ENCODE measurements at places on chromosomes 2 and 18.

GRCh38 chr18:48106976-48107781 is 176.7 kb upstream of the SMAD2 start:
- DNase-seq: no peak

DNA sequence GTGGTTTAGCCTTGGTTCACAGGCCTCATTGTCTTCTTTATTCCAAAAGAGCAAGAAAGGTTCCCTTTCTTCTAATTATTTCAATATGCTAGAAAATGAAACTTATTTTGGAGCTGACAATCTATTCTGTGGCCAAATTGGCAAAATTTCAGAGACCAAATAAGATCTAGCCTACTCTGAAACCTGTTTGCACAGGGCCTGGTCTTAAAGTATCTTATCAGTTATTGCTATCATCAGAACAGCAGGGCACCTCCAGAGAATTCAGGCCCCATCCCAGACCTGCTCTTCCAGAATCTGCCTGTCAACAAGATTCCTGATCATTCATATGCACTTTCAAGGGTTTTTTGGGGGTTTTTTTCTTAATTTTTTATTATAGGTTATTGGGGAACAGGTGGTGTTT is 198.7 kb downstream of the ANAPC1 start:
- DNase-seq: no peak

DNA sequence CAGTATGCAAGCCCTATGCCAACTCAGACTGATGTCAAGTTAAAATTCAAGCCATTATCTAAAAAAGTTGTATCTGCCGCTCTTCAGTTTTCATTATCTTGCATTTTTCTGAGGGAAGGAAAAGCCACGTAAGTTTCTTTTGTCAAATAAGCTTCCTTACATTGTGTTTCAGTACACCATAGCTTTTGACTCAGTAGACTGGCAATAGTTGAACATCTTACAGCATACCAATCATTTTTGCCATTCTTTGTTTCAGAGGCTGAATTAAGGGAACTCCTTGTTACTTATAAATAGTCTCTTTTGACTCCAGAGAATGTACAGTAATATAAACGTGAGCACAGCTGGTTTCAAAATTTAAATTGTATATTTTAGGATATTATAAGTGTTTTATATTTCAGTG is 120.6 kb downstream of the EHBP1 start:
- peak; percentile 5 for DNase-seq

GRCh38 chr2:20988905-20989304 is 55.0 kb downstream of the APOB start:
- no peak for DNase-seq

GRCh38 chr2:39407516-39408296 is 29.4 kb downstream of the MAP4K3 start:
- DNase-seq: no peak

DNA sequence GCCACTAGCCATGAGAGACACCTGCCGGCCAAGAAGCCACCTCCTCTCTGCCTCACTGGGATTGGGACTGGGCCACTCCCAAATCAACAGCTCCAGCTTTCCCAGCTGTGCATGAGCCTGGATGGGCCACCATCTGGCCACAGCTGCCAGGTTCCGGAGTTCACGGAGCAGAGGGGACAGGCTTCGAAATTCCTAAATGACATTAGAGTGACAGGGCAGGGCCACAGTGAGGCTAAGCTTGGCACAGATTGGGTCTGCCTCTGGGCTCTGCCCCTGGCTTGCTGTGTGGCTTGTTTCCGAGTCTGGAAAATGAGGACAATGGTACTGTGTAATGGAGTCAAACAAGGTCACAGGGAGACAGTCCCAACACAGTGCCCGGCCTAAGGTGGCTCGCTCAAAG is 6.5 kb downstream of the DIPK1C start:
- no peak for DNase-seq
